ENCODE measurements at places on chromosomes 2 and 18.
A peak's percentile ranks its signal among the peaks of the same experiment; 100 is the strongest.

GRCh38 chr18:3224223-3224622 lies 4.5 kb upstream of the MYOM1 start:
- DNase-seq: no peak

DNA sequence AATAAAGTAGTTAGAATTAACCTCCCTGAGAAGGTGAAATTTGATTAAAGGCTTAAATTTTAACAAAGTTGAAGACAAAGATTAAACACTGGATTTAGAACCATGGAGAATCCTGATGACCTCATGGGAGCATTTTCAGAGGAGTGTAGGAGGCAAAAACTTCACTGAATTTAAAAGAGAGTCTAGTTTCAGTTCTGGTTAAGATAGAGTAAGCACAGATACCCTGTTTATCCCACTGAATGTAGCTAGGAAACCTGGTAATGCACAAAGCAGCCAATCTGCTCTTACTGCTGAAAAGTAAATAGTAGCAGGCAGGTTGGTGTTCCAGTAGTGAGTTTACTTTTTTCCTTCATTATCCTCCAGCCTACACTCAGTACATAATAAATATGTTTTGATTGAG lies 654.9 kb upstream of the SYT4 start:
- DNase-seq: peak; percentile 54

GRCh38 chr2:28620801-28621171 lies 124.9 kb downstream of the PLB1 start:
- DNase-seq: no peak

GRCh38 chr2:203625701-203626100 lies 80.7 kb upstream of the CD28 start:
- DNase-seq: no peak

DNA sequence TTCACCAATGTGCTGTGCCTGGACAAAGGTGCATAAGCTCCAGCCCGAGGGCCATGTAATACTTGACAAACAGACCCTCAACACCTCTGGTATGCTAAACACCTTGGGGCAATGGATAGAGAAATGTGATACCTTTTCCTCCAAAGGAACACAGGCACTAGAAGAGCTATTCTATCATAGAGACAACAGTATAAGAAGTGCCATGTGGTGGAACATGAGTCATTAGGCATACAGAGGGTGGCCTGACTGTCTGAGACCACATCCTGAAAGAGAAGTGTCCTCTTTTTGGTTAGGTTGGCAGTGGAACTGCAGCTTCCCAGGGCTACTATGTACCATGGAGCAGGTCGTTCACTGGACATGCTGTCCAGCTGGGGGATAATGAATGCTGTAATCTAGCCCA lies 153.9 kb downstream of the INSIG2 start:
- DNase-seq: no peak

DNA sequence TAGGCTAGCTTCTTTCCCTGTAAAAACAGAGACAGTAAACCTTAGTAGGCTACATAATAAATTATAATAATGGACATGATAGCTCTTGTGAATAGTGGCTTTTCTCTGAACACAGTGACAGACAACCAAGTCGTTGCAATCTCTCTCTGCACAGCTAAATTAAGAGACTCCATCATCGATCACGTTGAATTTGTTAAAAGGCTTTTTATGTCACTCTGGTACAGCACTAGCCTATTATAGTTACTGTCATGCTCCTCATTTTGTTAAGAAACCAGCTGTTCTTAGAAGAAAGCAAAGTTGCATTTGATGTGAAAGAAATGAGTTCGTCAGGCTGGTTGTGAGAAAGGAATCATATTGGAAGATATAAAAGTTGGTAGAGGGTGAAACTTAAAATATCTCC lies 50.3 kb upstream of the ARHGAP28 start:
- DNase-seq: no peak

DNA sequence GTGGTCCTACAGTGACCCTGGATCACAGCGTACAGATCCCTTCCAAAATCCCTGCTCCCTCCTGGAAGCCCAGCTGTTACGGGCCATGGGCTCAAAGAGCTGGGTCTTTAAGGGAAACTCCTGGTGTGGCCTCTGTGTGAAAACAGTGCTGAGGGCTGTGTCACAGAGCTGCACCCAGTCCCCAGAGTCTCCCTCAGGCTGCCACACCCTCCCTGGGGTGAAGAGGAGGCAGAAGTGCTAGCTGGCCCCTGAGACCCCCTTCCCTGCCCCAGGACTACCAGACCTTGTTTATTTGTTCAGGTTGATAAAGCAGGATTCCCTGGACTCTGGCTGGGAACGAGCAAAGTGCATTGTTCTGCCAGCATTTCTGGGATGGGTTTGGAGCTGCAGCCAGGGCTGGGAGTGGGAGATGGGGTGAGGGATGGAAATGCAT lies 7.7 kb downstream of the ATOH8 start:
- DNase-seq: no peak

GRCh38 chr2:119795309-119796303 lies 35.9 kb downstream of the PTPN4 start:
- DNase-seq: no peak

GRCh38 chr2:85428343-85428881 lies 9.9 kb downstream of the SH2D6 start:
- DNase-seq: no peak

DNA sequence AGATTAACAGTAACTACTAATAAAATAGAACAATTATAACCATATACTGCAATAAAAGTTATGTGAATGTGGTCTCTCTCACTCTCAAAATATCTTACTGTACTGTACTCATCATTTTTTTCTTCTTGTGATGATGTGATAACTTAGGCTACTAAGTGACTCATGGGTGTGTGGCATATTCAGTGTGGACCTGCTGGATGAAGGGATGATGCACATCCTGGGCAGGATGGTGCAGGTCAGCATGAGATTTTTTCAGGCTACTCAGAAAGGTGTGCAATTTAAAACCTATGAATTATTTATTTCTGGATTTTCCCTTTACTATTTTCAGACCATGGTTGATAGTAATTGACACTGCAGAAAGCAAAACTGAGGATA lies 90.7 kb downstream of the NCKAP5 start:
- no peak for DNase-seq

- no peak for DNase-seq
Observed at GRCh38 chr2:104476563-104476988, 377.3 kb upstream of the POU3F3 start.

GRCh38 chr2:64607381-64608304 lies 46.1 kb downstream of the SERTAD2 start:
- DNase-seq: no peak

GRCh38 chr2:212595036-212595654 lies 56.5 kb upstream of the ERBB4 start:
- DNase-seq: peak; percentile 42

GRCh38 chr18:56508370-56509036 lies 129.9 kb downstream of the TXNL1 start:
- DNase-seq: no peak

GRCh38 chr18:78912844-78913243 lies 66.8 kb upstream of the SALL3 start:
- DNase-seq: no peak
